Natural killer cell (primary cell): ENCODE measurements at places on chromosomes 13 and 19. TPM values are rescaled to one million over a fixed set of nuclear protein-coding genes. Genes with fewer than 3 reads are reported as not detected.

GIPR gene
- total RNA-seq, result 21.5 TPM

ZNF416 gene
- 1.7 TPM for total RNA-seq

C19orf85 gene
- total RNA-seq, result not detected

CLEC17A gene
- 0.45 TPM for total RNA-seq

TMEM150B gene
- 2.1 TPM for total RNA-seq

PINLYP gene
- total RNA-seq, result 2.4 TPM

LILRB1 gene
- 18.4 TPM for total RNA-seq

URAD gene
- not detected for total RNA-seq

PDE4C gene
- total RNA-seq, result not detected

OCEL1 gene
- total RNA-seq, result 39.1 TPM

VAV1 gene
- 164 TPM for total RNA-seq

C19orf53 gene
- total RNA-seq, result 52.2 TPM

OR7C1 gene
- total RNA-seq, result not detected

SRRM5 gene
- total RNA-seq, result 0.75 TPM

C19orf67 gene
- total RNA-seq, result 0.35 TPM
